Bronchus fibroblast of lung (primary cell): ENCODE measurements at places on chromosomes 3 and 15. TPM values are rescaled to one million over a fixed set of nuclear protein-coding genes. Genes with fewer than 3 reads are reported as not detected.

The PODXL2 gene
- 7.1 and 8.0 TPM in 2 replicates for total RNA-seq

The SAMD7 gene
- not detected in 2 replicates for total RNA-seq

The SLC28A2 gene
- total RNA-seq, result not detected in 2 replicates

The RFT1 gene
- total RNA-seq, result 14.8 and 16.9 TPM in 2 replicates

The DLEC1 gene
- total RNA-seq, result not detected in 2 replicates

The ROBO1 gene
- total RNA-seq, result 27.6 and 34.5 TPM in 2 replicates

The AGBL1 gene
- not detected in 2 replicates for total RNA-seq

The KLHL6 gene
- total RNA-seq, result not detected in 2 replicates

The OR5K2 gene
- total RNA-seq, result not detected in 2 replicates

The IL20RB gene
- 2.2 and 3.0 TPM in 2 replicates for total RNA-seq

The THRB gene
- total RNA-seq, result 0.84 and 1.6 TPM in 2 replicates

The SLC9A9 gene
- 4.2 and 4.5 TPM in 2 replicates for total RNA-seq

The FANCD2OS gene
- total RNA-seq, result not detected in 2 replicates

The CADPS gene
- total RNA-seq, result 0.50 and 0.74 TPM in 2 replicates
